ENCODE measurements at places on chromosomes 1 and 21.

- DNase-seq: no peak
Measured at GRCh38 chr1:7363450-7363849, 407.6 kb upstream of the VAMP3 start.

DNA sequence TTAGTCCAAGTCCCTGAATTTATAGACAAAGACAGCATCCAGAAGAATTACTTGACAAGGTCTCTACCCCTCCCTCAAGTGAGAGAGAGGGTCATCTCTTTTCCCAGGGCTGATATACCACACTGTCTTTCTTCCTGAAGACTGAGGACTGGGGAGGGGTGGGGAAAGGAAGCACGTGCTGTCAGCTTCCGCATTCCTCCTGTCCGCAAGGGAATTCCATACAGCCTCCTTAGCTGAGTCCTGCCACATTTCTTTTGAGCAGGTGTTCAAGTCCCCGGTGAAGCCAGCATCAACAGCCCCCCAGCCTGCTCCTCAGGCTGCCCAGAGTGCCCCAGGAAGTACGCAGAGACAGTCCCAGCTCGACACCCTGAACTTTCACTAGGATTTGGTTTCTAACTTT, 34.2 kb downstream of the PCAT6 start:
- no peak for DNase-seq

GRCh38 chr21:36183144-36183795, 26.6 kb downstream of the DOP1B start:
- DNase-seq: no peak

GRCh38 chr1:114322734-114323133, 169.1 kb upstream of the SYT6 start:
- no peak for DNase-seq

GRCh38 chr1:168419736-168420135, 124.1 kb downstream of the XCL2 start:
- no peak for DNase-seq

- no peak for DNase-seq
Measured at GRCh38 chr1:219432191-219432606, 180.7 kb downstream of the ZC3H11B start.

- DNase-seq: no peak
Measured at GRCh38 chr1:209585197-209585596, 1.7 kb downstream of the CAMK1G start.

- DNase-seq: no peak
Measured at GRCh38 chr1:116806245-116806644, 52.0 kb downstream of the CD2 start.

- no peak for DNase-seq
Measured at GRCh38 chr1:47703156-47703825, 265.4 kb downstream of the FOXD2 start.

- no peak for DNase-seq
Measured at GRCh38 chr1:21212126-21212525, 35.4 kb upstream of the EIF4G3 start.

DNA sequence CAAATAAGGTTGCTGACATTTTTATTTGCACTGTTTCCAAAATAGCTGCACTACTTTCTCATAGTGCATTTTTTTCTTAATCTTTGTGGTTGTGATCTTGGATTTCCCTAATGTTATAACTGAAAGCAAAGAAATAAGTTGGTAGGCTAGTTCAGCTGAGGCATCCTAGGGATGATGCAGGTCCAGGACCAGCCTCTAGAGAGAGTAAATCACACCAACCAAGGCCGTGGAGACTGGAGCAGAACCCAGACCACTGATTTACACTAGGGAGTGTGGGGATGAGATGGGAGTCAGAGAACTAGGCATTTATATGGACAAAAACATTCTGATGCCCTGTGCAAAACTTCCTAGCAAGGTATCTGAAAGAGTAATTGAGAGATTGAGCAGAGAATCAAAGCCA, 104.5 kb downstream of the URB2 start:
- DNase-seq: no peak

DNA sequence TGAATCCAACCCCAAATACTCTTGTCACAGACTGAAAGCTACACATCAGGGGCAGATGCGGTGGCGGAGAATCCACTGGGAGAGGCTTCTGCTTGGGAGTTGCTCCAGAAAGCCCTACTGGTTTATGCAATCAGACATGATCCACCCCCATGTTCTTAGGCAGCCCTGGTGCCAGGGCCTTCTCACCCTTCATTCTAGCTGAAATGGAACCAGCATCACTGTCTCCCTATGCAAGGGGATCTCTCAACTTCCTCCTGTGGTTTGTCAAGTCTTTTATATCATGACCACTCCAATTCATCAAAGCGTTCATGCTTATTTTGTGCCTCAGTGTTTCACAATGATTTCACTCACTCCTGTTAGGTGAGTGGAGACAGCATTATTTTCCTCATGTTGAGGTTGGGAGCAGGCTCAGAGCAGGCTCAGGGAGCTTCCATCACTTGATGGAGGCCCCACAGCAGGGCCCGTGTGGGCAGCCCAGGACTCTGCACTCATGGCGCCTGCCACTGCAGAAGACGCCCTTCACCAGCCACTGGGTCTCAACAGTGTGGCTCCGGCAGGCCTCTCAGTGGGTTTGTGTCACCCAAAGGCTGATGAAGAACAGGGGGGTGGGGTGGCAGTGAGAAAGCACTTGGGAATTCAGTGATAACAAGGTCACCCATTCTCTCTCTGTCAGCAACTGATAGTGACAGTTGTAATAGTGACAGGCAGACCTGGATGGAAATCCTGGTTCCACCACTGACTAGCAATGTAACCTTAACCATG, 67.1 kb downstream of the CD58 start:
- no peak for DNase-seq

DNA sequence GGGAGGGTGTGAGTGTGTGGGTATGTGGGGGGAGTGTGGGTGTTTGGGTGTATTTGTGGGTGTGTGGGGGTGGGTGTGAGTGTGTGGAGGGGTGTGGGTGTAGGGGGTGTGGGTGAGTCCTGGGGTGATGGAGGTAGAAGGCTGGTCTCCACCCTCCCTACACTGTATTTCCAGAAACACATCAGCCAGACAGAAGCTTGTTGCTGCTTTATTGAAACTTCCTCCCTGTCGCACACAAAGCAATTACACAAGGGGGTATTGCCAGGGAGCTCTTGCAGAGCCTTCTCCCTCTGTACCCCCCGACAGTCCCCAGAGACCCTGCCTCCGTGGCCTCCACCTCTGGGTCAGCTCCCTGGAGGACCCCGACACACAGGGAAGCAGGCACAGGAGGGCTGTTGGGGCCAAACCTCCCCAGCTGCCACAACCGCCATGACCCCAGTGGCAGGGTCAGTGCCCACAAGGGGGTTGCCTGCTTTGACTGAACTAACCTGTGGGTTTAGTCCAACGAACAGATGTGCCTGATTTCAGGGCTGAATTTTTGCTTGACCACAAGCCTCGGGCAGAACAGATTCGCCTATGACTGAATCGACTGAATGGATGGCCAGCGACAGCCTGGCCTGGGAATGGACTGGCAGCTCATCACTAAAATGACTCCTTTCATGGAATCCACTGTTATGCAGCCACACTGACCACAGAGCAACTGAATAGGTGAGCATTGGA, 9.1 kb upstream of the MATN1 start:
- DNase-seq: no peak

GRCh38 chr1:109213345-109213823, 334 bp upstream of the SARS1 start:
- DNase-seq: no peak

GRCh38 chr1:175204330-175204729, 11.8 kb upstream of the KIAA0040 start:
- DNase-seq: no peak

- peak; percentile 35 for DNase-seq
Measured at GRCh38 chr1:48572646-48573258, 100.7 kb upstream of the SPATA6 start.

- DNase-seq: no peak
Measured at GRCh38 chr1:94543893-94544635, 2.5 kb upstream of the F3 start.

DNA sequence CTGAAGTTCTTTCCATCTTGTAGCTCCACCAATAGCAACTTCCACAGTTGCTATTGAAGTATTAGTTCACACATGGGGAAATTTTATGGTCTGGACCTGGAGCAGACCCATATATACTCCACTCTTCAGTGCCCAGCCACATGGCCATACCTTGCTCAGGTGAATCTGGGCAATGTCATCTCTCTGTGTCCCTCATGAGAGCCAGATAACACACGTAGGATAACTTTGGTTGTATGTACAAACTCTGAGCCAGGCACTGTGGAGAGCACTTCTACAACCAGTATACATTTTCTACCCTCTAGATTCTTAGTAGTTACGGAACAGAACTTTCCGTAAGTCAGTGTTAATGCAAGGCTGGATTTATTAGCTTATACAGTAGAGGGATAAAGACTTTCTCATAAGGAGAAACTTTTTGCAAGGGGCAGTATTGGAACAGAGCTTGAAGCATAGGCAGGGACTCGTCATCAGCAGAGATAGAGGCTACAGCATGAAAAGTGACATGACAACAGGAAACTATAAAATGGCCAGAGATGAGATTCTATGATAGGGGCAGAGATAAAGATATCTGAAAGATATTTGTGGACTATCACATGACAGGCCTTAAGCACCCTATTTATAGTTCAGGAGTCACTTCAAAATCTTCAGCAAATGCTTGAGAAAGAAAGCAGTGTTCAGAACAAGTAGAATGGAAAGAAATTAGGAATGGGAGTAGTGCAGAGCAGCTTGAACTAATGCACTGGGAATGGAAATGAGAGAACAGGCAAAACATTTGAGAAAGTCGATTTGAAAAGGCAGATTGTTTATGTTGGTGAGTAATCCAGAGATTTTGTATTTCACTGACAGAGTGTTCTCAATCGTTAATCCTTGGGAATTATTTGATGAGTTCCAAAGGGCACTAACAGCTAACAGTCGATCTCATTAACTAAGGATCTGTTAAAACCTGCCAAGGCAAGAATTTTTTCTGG, 481.8 kb downstream of the USP25 start:
- no peak for DNase-seq

DNA sequence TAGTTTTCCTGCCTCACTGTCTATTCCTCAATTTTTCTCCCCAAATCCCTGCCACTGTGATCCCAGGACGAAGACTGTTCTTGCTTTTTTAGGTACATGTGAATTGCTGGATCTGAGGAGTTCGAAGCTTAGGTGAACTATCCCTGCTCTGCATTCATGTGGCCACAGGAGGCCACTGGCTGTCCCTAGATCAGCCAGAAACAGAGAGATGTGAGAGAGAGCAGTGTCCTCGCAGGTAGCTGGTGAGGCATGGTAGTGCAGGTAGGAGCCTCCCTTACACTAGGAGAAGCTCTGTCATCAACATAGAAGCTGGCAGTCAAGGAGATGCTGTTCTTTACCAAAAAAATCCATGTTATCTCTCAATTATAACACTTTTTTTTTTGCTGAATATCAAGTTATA, 71.5 kb downstream of the USP24 start:
- DNase-seq: no peak

DNA sequence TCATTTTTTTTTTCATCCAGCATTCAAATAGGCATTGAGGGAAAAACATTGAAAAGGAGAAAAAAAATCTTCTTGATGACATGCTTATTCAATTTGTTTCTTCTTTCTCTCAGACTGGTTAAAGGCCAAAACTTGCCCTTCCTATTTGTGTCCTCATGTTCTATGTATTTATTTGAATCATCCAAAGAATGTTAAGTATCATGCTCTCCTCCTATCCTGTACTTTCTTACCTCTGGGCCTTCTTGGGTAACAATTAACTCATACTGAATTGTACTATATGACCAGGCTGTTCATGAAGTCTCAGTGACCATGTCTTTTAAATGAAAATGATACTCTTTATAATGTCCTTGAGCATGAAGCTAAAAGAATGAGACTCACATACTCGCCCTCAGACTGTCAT, 36.5 kb upstream of the DENND1B start:
- no peak for DNase-seq

DNA sequence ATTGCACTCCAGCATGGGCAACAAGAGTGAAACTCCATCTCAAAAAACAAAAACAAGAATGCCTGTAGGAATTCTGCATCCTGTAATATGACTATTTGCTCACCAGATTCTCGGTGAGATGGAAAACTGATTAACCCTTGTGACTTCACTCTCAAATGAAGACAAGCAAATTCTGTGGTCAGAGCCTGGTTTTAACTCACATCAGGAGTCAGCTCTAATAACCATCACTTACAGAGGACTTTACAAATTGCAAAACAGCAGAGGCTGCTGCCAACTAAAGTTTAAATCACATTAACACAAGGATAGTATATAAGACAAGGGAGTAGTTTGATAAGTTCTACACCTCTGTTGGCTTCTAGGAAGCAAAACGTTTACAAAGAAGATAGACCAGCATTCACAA, 35.7 kb upstream of the FAM163A start:
- no peak for DNase-seq

GRCh38 chr1:82317671-82318070, 516.9 kb downstream of the ADGRL2 start:
- DNase-seq: no peak

GRCh38 chr1:100076744-100077143, 56.0 kb downstream of the SASS6 start:
- DNase-seq: no peak

DNA sequence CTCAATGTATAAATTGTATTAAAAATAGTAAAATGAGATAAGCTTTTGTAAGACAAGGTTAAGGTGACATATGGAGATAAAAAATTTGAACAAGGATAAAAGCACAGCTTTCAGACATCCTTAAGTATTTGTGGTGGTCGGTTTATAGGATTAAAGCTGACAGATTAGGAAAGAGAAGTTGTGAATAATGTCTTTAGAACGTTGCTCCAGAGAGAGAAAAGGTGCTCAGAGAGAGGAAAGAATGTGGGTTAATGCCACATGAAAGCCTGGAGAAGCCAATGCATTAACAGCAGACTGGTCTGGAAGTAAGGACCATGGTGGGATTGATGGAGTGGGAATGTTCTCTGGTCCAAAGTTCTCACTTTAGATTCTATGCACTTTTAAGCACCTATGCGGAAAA, 44.8 kb downstream of the ATP6V1G3 start:
- DNase-seq: no peak

GRCh38 chr21:20647607-20648006, 350.6 kb upstream of the NCAM2 start:
- DNase-seq: no peak

GRCh38 chr1:67883069-67883468, 49.8 kb upstream of the GNG12 start:
- no peak for DNase-seq

- DNase-seq: no peak
Measured at GRCh38 chr1:211183747-211184313, 49.9 kb upstream of the KCNH1 start.

GRCh38 chr1:15213341-15213821, 33.6 kb upstream of the FHAD1 start:
- no peak for DNase-seq

GRCh38 chr1:6941786-6942185, 156.5 kb downstream of the CAMTA1 start:
- no peak for DNase-seq

DNA sequence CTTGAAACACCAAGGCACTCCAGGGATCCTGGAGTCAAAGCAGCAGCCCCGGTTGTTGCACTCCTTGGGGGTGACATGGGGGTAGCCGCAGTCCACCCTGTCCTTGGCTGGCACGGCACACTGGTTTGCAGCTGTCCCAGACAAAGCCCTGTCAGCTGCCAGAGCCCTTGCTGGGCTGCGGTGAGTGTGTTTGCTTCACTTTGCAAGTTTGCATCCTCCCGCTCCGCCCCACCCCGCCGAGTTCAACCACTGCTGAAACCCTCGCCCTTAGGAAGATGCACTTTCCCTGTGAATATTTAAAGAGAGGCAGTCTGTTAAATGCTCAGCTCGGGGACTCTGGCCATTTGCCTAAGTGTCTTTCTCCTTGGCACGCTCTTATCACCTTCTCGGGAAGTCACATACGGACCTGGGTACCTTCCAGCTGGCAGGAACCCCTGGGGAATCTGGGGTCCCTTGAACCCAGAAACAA, 1.7 kb downstream of the TFF3 start:
- DNase-seq: no peak

GRCh38 chr1:98287626-98288025, 366.8 kb upstream of the DPYD start:
- DNase-seq: no peak
